CD4-positive, alpha-beta T cell (primary cell): ENCODE measurements at places on chromosomes 6 and 20. TPM values are rescaled to one million over a fixed set of nuclear protein-coding genes. Genes with fewer than 3 reads are reported as not detected.

Gene TAGAP
- total RNA-seq = 245 TPM

Gene ZKSCAN8
- total RNA-seq = 23.2 TPM

Gene RHAG
- not detected for total RNA-seq

Gene PCSK2
- total RNA-seq = not detected

Gene MUCL3
- not detected for total RNA-seq

Gene FAM209B
- total RNA-seq = 3.1 TPM

Gene PIM1
- 175 TPM for total RNA-seq

Gene UBE2C
- total RNA-seq = 0.64 TPM

Gene PROKR2
- total RNA-seq = not detected

Gene OXT
- total RNA-seq = 1.1 TPM

Gene WFDC13
- not detected for total RNA-seq

Gene C20orf144
- total RNA-seq = 0.19 TPM

Gene TBX18
- total RNA-seq = not detected

Gene DACT2
- not detected for total RNA-seq

Gene CCN6
- not detected for total RNA-seq

DNA sequence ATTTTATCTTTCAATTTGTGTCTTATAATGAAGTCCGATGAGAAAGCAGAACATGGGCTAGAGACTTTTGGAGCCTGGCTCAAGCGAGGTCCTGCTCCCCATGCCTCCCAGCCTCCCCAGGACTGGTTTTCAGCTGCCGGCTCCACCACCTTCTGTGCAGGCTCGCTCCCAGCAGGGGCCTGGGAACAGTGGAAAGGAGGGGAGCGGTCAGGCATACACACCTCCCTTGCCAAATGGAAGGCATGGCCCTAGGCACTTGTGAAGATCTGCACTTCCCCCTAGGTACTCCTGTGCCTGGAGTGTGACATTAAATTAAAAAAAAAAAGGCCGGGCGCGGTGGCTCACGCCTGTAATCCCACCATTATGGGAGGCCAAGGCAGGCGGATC is 4.7 kb upstream of the MOG start:
- H3K27me3 ChIP-seq = no peaks in the 10 kb centered on the region
- H3K36me3 ChIP-seq = no peaks in the 10 kb centered on the region
- H3K27ac ChIP-seq = no peak overlapping the region
- H3K4me1 ChIP-seq = peaks cover 16% of the 10 kb centered on the region

GRCh38 chr6:124479991-124480430 is 482.2 kb upstream of the RNF217 start:
- no peak overlapping the region for H3K27ac ChIP-seq
- H3K4me3 ChIP-seq = no peak overlapping the region
- H3K27me3 ChIP-seq = no peaks in the 10 kb centered on the region
- DNase-seq = no peak
- no peaks in the 10 kb centered on the region for H3K4me1 ChIP-seq
- no peaks in the 10 kb centered on the region for H3K36me3 ChIP-seq

- H3K4me1 ChIP-seq = no peaks in the 10 kb centered on the region
- H3K4me3 ChIP-seq = no peak overlapping the region
- H3K27me3 ChIP-seq = no peaks in the 10 kb centered on the region
- H3K36me3 ChIP-seq = no peaks in the 10 kb centered on the region
- no peak overlapping the region for H3K27ac ChIP-seq
- no peak for DNase-seq
Measured at GRCh38 chr6:163080228-163080627, 334.3 kb upstream of the QKI start.

DNA sequence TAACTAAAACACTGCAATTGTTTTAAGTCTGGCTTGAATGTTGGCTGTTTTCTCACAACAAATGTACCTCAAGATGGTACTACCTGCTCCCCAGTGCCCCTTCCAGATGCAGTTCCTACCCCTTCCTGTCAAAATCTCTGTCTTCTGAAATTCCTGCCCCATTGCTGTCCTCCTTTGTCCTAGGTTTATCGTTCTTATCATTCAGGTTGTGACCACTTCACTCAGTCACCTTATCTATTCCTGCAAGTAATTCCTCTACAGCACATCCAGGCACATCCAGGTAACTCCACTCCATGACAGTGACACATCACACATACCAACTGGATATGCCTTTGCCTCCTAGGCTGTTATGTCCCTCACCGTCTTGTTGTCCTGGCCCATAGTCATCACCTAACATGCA is 90.2 kb downstream of the TRDN start:
- H3K27ac ChIP-seq = no peak overlapping the region
- no peaks in the 10 kb centered on the region for H3K4me1 ChIP-seq
- H3K4me3 ChIP-seq = no peak overlapping the region
- no peaks in the 10 kb centered on the region for H3K27me3 ChIP-seq
- H3K36me3 ChIP-seq = no peaks in the 10 kb centered on the region

DNA sequence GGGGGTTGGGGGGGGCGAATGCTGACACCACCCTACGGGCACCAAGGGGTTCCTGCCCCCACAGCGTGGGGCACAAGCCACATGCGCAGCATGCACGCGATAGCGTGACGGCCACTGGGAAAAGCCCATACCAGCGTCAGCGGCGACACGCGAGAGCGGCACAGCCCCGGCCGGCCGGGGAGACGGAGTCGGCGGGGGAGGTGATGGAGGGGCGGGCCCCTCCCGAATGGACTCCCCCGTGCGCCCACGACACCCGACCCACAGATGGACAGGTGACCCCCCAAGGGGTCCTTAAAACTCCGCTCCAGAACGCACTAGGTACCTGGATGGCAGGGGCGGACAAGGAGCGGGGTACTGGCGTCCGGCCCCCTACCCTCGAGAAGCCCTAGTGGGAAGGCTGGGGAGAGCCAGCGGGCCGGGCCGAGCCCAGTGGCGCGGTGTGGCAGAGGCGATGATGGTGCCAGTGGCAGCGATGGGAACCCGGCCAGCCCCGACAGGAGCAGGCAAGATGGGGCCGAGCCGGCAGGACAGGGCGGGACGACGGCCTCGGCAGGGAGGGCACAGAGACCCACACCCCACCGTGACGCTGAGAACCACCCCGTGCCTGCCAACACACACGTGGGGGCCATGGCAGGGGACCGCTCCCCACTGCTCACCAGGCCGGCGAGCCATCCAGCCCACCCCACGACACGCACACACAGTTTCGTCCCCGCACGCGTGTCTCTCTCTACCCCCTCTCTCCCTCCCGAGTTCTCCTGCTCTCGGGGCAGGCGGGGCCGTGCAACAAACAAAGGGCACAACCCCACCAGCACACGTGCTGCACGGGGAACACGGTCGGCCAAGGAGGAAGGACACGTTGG is 1959.8 kb upstream of the DEFB115 start:
- no peaks in the 10 kb centered on the region for H3K36me3 ChIP-seq
- H3K4me3 ChIP-seq = no peak overlapping the region
- no peak for DNase-seq

- H3K4me1 ChIP-seq = no peaks in the 10 kb centered on the region
- DNase-seq = no peak
- peaks cover 14% of the 10 kb centered on the region for H3K27me3 ChIP-seq
- H3K27ac ChIP-seq = no peak overlapping the region
- H3K4me3 ChIP-seq = no peak overlapping the region
Measured at GRCh38 chr20:2544211-2544610, 7.8 kb downstream of the TMC2 start.

DNA sequence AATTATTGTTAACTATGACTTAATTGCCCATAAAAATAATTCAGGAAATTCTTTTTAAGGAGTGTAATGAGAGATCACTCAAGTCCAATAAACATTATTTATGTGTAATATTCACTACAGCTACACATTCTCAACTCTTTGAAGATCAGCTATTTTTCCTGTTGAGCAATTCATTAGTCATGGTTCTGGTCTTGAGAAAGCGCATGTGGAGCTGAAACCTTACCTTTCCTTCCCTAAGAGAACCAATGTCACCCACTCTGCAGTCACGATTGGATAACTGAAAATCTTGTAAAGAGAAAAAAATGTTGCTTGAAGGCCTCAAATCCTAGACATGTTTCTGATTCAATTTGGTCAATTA is 736.9 kb upstream of the MARCKS start:
- no peaks in the 10 kb centered on the region for H3K36me3 ChIP-seq
- no peak overlapping the region for H3K4me3 ChIP-seq
- peak; percentile 23 for DNase-seq
- no peak overlapping the region for H3K27ac ChIP-seq

- H3K4me1 ChIP-seq = peaks cover 46% of the 10 kb centered on the region
- no peaks in the 10 kb centered on the region for H3K27me3 ChIP-seq
- no peak for DNase-seq
- H3K36me3 ChIP-seq = no peaks in the 10 kb centered on the region
- H3K27ac ChIP-seq = no peak overlapping the region
Measured at GRCh38 chr20:53706008-53706465, 112.4 kb upstream of the ZNF217 start.

- no peak overlapping the region for H3K4me3 ChIP-seq
- H3K36me3 ChIP-seq = no peaks in the 10 kb centered on the region
- H3K27me3 ChIP-seq = no peaks in the 10 kb centered on the region
- no peak overlapping the region for H3K27ac ChIP-seq
- no peaks in the 10 kb centered on the region for H3K4me1 ChIP-seq
- no peak for DNase-seq
Measured at GRCh38 chr6:117142995-117143394, 122.4 kb upstream of the VGLL2 start.

GRCh38 chr6:98833057-98833306 is 1.4 kb upstream of the POU3F2 start:
- no peaks in the 10 kb centered on the region for H3K36me3 ChIP-seq
- H3K27ac ChIP-seq = no peak overlapping the region
- peaks cover 65% of the 10 kb centered on the region for H3K4me1 ChIP-seq
- H3K27me3 ChIP-seq = peaks cover 72% of the 10 kb centered on the region

DNA sequence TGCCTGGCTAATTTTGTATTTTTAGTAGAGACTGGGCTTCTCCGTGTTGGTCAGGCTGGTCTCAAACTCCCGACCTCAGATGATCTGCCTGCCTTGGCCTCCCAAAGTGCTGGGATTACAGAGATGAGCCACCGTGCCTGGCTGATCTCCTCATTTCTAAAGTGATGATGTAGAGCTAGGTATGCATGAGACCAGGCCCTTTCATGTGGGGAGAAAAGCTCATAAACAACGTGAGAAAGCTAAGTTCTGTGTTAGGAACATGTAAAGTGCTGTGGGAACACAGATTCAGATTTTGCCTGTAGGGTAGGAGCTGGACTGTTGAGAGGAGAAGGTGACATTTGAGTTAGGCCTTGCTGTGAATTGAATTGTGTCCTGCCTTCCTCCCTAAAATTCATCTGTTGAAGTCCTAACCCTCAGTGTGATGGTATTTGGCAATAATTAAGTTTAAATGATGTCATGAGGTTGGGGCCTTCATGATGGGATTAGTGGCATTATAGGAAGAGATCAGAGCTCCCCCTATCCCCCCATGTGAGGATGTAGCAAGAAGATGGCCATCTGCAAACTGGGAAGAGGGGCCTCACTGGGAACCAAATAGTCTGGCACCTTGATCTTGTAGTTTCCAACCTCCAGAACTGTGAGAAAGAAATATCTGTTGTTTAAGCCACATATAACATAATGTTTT is 49.2 kb downstream of the SCAND1 start:
- H3K27ac ChIP-seq = no peak overlapping the region
- peaks cover 54% of the 10 kb centered on the region for H3K36me3 ChIP-seq
- H3K27me3 ChIP-seq = no peaks in the 10 kb centered on the region
- H3K4me3 ChIP-seq = no peak overlapping the region
- no peaks in the 10 kb centered on the region for H3K4me1 ChIP-seq
- DNase-seq = no peak

DNA sequence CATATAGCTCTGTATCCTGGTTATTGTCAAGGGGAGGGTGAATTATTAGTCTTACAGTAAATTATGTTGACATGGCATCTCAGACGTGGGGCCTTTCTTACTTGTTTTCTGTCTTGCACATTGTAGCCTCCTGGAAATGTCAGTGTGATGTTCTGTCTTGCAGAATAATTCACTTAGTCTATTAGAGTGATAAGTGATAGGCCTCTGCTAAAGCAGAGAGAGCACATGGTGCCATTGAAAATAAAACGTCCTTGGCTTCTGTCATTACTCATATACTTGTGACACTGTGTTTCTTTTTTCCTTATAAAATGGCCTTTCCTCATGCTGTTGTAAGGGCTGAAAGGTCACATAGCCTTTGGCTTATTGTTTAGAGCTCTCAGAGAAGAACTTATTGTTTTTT is 531.0 kb downstream of the EPM2A start:
- no peaks in the 10 kb centered on the region for H3K36me3 ChIP-seq
- no peak overlapping the region for H3K4me3 ChIP-seq
- H3K27ac ChIP-seq = no peak overlapping the region
- DNase-seq = no peak
- H3K27me3 ChIP-seq = no peaks in the 10 kb centered on the region
- H3K4me1 ChIP-seq = no peaks in the 10 kb centered on the region

DNA sequence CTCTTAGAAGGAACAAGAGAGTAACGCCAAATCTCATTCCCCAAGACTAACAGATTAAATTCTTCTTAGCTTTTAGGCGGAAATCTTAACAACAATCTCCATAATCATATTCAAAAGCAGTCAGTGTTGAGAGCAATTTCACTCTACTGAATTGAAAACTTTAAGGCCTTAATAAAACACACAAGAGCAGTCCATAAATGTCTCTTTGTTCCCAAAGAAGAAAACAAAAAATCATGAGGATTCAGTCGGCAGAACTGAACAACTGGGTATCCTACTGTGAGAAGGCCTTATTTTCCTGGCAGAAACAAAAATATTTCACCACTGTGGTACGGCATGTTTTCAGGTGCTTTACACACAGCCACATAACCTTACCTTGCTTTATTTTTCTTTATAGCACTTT is 14.4 kb downstream of the ABHD12 start:
- H3K27ac ChIP-seq = no peak overlapping the region
- H3K27me3 ChIP-seq = no peaks in the 10 kb centered on the region
- H3K36me3 ChIP-seq = no peaks in the 10 kb centered on the region
- H3K4me1 ChIP-seq = peaks cover 3% of the 10 kb centered on the region

GRCh38 chr6:21615504-21615903 is 22.0 kb downstream of the SOX4 start:
- no peak overlapping the region for H3K27ac ChIP-seq
- no peak overlapping the region for H3K4me3 ChIP-seq
- H3K27me3 ChIP-seq = no peaks in the 10 kb centered on the region
- no peaks in the 10 kb centered on the region for H3K36me3 ChIP-seq
- no peaks in the 10 kb centered on the region for H3K4me1 ChIP-seq
- DNase-seq = no peak

GRCh38 chr20:44536175-44536574 is 14.3 kb upstream of the SERINC3 start:
- no peak for DNase-seq
- H3K4me1 ChIP-seq = peaks cover 18% of the 10 kb centered on the region
- H3K36me3 ChIP-seq = no peaks in the 10 kb centered on the region

DNA sequence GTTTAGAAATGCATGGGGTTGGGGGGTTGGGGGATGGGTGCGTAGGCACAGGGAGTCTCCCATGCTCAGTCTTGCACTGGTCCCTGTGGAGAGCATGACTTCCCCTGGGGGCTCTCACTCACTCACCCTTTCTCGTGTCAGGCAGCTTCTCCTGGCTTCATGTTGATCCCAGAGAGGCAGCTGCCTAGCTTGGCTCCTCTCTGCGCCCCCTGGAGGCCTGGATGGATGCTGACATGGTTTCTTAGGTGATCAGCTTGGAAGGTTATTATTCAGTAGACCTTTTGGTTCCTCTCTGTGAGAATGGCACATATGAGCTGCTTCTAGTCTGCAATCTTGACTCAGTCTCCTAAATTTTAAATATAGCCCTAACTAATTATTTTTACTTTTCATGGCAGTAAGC is 109.3 kb upstream of the FAM83B start:
- no peak overlapping the region for H3K27ac ChIP-seq
- no peak overlapping the region for H3K4me3 ChIP-seq
- no peaks in the 10 kb centered on the region for H3K27me3 ChIP-seq
- no peaks in the 10 kb centered on the region for H3K4me1 ChIP-seq
